ENCODE measurements at places on chromosomes 4 and X.

- no peak for DNase-seq
Observed at GRCh38 chr4:132026166-132026565, 1122.9 kb upstream of the PCDH10 start.

- peak; percentile 66 for DNase-seq
Observed at GRCh38 chrX:109536439-109537323, at the start of gene NXT2. TSS of gene NXT2 (plus strand) at chrX:109536844. CDS start at chrX:109537007, 163 bp downstream.

DNA sequence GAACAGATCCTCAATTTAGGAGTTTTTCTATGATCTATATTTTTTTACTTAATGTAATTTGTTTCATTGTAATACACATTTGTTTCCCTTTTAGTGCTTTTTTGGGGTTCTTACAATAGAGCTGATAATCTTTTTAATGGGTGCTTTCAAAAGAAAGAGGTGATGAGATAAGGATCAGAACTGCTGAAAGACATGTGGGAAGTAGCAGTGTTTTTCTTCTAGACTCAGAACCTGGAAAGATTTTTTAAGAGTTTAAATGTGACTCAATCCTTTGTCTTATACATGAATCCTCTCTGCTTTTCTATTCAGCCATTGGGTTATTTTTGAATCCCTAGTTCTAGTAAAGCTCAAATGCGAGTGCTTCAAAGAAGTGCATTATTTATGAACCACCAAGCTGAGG is 25.6 kb downstream of the UCHL1 start:
- DNase-seq: no peak

- DNase-seq: no peak
Observed at GRCh38 chr4:81913427-81913879, 441.7 kb upstream of the RASGEF1B start.

GRCh38 chr4:113294908-113295307 is 245.5 kb downstream of the ANK2 start:
- no peak for DNase-seq

GRCh38 chr4:180116840-180117239 is 2126.4 kb upstream of the TENM3 start:
- DNase-seq: no peak

DNA sequence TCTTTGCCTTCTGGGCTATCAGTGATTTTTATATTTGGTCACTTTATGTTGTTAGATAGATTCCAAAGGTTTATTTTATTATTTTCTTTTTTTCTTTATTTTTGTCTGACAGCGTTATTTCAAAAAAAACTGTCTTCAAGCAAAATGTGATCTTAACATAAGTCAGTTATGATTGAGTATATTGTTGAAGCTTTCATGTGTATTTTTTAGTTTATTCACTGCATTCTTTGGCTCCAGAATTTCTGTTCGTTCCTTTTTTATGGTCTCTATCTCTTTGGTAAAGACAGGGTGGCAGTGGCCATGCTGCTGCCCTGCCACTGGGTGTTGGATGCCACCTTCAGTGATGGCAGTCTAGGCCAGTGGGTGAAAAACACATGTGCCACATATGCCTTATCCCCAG is at the start of gene MAGEC3:
TSS of gene MAGEC3 (plus strand) at position 301 of the 400 bp plus-strand sequence. CDS start at position 301, 0 bp downstream.
- DNase-seq: no peak

GRCh38 chr4:138053641-138054301 is 188.4 kb downstream of the SLC7A11 start:
- DNase-seq: no peak

- DNase-seq: no peak
Observed at GRCh38 chrX:101368800-101369199, 17.2 kb downstream of the BTK start.

- no peak for DNase-seq
Observed at GRCh38 chr4:140106289-140106844, 47.6 kb downstream of the MAML3 start.

DNA sequence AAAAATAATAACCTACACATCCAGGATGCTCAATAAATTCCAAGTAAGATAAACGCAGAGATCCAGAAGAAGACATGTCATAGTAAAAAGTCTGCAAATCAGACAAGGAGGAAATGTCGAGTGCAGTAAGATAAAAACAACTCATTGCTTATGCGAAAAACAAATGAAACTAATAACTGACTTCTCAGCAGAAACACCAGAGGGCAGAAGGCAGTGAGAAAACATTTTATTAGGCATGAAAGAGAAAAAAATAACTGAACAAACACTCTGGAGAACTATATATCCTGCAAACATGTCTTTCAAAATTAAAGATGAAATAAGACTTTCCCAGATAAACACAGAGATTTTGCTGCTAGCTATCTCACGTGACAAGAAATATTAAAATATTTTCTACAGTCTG is 201.3 kb upstream of the CTSO start:
- DNase-seq: no peak

DNA sequence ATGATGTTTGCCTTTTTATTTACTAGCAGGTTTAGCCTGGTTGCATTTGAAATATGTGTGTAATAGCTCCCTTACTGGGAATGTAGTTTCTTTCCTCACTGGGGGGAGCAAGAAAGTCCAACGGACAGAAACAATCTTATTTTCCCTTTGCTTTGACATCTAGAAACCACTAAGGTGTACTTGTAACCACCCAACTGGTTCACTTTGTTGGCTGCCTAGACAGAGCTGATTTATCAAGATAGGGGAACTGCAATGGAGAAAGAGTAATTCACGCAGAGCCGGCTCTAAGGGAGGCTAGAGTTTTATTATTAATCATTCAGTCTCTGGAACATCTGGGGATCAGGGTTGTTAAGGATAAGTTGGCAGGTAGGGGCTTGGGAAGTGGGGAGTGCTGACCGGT is 30.3 kb downstream of the XG start:
- DNase-seq: no peak
